ENCODE measurements at places on chromosomes 6 and 20.
A peak's percentile ranks its signal among the peaks of the same experiment; 100 is the strongest.

DNA sequence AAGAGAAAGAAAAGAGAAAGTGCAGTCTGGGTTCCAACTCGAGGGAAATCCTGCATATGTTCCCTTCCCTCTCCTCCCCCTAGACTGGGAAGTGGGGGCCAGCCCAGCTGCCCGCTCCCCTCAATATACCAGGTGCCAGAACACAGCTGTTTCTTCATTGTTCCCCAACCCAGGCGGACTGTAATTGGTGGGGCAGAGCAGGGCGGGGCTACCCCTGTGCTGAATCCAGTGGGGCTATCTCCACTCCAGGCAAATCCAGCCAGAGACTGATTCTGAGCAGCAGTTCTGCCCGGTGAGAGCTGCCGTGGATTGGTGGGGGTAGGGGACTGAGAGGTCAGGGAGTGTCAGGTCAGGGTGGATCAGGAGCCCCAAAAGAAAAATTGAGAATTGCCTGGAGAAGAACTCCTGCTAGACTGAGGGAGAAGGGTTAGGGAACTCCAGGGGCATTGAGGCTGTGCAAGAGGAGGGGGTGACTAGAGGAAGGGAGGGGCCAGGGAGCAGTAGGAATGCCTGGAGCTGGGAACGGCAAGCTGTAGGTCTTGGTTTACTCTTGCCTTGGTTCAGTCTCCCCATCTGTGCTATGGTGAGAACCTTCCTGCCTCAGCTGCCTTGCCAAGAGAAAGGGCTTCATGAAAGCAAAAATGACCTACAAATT is at the start of gene MYMX:
TSS of gene MYMX (plus strand) at position 250 of the 655 bp plus-strand sequence. CDS start 546 bp downstream, outside the sequence.
- no peak for DNase-seq

- no peak for DNase-seq
Measured at GRCh38 chr6:44833248-44833647, 445.7 kb downstream of the CDC5L start.

- DNase-seq = no peak
Measured at GRCh38 chr6:39055661-39056060, 7.1 kb downstream of the GLP1R start.

DNA sequence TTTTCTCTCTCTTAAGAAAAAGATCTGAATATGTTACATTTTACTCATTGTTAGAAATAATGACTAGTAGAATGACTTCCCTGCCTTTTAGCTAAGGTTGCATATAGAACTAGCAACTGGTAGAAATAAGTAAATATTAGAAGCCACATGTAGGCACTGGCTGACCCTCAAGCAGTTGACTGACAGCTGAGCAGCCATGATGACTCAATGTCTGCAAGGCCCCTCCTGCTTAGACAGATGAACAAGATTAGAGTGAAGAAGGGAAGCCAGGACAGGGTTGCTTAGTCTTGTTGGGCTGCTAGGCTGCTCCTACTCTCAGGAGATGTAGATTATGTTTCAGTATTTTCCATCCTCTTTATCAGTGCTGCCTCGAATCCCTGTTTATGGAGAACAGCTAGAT is 6.5 kb downstream of the MEP1A start:
- DNase-seq = no peak

- DNase-seq = no peak
Measured at GRCh38 chr20:46725186-46726165, 16.0 kb downstream of the SLC2A10 start.

GRCh38 chr6:16689788-16690607 is 71.3 kb downstream of the ATXN1 start:
- no peak for DNase-seq

DNA sequence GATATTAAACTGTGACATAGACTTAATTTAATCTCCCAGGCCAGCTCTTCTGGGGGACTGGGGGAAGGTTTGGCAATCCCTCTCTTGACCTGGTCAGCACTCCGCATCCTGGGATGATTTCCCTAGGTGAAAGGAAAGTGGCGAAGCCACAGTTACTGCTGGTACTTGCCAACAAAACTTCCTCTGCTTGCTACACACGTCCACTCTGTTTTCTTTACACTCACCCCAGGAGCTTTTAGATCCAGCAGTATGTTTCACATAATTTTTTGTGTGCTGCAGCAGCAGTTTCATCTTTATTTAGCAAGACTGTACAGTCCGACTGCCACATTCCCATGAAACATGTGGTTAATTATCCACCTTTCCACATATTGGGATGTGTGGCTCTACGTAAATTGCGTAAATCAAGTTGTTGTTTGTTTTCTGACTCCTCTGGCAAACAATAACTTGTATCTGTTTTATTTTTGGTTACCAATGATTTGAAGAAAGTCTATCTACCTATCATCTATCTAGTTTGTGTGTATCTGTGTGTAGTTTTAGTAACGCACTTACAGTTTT is 284.0 kb downstream of the PHF3 start:
- DNase-seq = no peak

- no peak for DNase-seq
Measured at GRCh38 chr6:81054036-81054435, 698.4 kb downstream of the TENT5A start.

DNA sequence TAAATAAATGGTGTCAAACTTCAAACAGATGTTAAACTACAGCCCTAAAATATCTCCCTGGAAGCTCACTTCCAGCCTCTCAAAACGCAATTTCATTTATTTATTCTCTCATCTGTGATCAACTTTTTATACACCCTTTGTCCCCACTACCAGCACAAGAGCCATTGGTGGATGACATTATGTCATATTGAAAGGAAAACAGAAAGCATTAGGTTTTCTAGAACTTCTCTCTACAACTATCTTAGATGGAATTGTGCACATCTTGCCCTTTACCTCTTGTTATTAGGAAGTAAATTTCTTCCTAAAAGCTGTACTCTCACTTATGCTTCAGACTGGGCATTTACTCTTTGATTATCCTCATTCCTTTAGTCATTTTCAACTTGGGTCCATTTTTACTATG is 771.2 kb upstream of the GJE1 start:
- no peak for DNase-seq

GRCh38 chr20:57735831-57736737 is 26.3 kb upstream of the PMEPA1 start:
- no peak for DNase-seq

DNA sequence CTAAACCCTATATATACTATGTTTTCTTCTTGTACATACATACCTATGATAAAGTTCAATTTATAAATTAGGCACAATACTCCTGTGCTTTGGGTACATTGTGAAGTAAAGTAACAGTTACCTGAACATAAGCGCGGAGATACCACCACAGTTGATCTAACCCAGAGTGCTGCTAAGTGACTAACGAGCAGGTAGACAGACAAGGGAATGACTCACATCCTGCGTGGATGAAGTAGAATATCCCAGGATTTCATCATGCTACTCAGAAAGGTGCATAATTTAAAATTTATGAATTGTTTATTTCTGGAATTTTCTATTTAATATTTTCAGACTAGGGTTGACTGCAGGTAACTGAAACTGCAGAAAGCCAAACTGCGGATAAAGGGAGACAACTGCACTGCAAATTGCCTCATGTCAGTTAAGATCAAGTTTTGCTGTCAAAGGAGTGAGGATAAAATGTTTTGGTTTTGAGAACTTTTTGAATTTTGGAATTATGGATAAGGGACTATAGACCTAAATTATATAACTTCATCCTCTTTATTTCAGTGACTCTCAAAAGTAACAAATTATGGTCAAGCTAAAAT is 14.4 kb downstream of the MKKS start:
- DNase-seq = no peak

DNA sequence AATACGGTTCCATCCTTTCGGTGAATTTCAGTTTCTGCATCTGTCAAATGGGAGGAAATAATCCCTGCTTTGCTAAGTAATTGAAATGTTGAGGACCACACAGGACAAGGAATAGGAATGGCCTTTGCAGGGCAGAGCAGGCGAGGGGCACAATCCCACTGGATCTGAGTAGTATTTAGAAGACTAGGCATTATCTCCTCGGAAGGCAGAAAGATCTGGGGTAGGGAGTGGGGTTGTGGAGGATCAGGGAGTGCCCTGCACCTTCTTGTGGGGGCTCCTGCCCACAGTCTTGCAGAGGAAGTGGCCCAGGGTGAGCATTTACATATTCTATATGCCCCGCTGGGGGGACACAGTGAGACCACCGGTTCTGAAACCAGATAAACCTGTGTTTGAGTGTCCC is 87.1 kb upstream of the SIRPA start:
- no peak for DNase-seq

GRCh38 chr6:23457321-23457720 is 668.7 kb upstream of the NRSN1 start:
- no peak for DNase-seq

DNA sequence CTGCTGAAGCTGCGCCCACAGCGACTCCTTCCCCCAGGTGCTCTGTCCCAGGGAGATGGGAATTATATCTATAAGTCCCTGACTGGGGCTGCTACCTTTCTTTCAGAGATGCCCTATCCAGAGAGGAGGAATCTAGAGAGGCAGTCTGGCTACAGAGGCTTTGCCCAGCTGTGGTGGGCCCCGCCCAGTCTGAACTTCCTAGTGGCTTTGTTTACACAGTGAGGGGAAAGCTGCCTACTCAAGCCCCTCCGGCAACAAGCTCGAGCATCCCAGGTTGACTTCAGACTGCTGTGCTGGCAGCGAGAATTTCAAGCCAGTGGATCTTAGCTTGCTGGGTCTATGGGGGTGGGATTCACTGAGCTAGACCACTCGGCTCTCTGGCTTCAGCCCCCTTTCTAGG is 152.5 kb upstream of the MAP3K7 start:
- no peak for DNase-seq

DNA sequence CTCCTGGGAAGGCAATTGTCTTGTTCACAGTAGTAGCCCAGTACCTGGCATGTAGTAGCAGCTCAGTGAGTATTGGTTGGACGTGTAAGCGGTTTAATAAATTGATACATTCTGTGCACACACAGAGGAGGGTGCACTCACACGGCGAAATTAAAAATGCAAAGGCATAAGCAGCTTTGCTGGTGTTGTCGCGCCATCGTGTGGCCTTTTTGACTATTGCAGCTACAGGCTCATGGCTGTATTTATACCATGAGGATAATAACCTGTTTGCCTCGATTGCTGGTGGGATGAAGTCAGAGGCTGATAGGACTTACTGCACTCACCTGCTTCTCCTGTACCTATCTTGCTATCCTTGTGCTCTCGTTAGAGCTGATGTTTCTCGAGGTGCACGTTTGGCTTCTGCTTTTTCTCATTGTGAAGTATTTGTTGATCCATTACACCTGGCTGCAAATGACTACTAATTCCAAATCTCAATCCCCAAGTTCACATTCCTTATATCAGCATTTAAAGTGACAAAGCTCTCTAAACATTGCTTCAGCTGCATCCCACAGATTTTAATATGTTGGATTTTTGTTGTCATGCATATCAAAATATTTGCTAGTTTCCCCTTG is 61.5 kb downstream of the TBXT start:
- DNase-seq = peak; percentile 76

DNA sequence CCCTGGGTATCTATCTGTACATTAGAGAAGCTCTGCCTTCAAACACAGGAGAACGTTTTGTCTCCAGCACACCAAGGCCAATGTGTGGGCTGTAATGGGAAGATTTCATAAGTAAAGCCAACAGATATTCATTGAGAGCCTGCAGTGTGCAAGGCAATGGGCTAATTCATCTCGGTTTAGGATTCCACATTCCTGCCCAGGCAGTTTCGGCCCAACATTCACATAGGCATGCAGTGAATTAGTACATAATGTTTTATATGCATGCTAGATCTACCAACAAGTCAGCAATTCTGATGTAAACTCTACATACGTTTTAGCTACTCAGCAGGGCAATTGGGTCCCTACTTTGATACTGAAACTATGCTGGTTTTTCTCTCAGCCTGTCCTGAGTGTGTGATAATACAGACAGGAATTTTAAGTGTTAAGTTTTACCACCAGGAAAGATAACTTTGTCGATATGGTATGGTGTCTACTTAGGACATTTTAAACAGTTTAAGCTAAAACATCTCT is 46.9 kb upstream of the NAA20 start:
- DNase-seq = no peak

DNA sequence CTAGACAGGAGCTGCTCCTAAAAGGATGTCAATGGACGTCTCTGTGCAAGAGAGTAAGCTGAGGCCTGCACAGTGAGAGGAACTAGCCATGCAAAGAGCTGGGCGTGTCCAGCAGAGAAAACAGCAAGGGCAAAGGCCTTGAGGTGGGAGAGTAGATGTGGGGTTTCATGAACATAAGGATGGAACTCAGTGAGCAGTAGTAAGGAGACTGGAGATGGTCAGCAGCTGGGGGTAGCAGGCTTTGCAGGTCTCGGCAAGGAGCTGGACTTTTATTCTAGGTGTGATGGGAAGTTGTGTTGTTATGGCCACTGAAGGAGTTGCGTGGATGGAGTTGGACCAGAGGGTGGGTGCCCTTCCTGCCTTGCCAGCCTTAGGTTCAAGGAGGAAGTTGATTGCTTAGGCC is 90.7 kb upstream of the SIRPA start:
- no peak for DNase-seq

DNA sequence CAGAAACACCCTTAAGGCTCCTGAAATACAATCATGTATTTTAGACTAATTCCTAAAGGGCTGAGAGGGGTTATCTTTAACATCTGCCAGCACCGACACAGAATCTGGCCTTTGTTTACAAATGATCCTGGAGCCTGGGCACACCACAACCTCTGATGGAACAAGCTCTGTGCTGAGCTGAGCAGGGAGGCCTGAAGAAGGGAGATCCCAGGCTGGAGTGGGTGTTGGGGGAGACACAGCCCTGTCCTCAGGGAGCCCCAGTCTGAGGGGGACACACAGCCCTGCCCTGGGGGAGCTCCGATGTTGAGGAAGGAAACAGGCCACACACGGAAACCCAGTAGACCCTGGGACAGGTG is 130.5 kb downstream of the VEGFA start:
- no peak for DNase-seq

DNA sequence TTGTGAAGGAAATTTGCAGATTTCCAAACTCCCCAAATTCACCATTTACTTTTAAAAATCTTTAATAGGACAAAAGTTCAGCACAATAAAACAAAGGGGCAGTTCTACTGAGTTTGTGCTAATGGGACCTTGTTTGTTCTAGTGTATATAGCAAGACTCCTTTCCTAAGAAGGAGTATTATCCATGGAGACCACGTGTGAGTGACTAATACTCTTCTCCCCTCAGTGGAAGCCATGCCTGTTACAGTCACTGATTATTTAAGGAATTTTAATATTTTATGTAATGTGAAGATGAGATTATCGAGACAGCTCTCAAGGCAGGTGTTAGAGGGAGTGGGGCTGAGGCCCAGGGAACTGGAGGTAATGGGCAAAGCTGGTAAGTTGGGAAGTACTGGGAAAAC is 16.4 kb upstream of the QKI start:
- DNase-seq = no peak
